H7 (cell line): ENCODE measurements at places on chromosomes 3 and 15. TPM values are rescaled to one million over a fixed set of nuclear protein-coding genes. Genes with fewer than 3 reads are reported as not detected.

The P2RY13 gene
- total RNA-seq: not detected in 2 replicates

The CA12 gene
- total RNA-seq: 0.70 and 1.9 TPM in 2 replicates

The SLC24A5 gene
- total RNA-seq: 0.07 and 0.11 TPM in 2 replicates

The TMCO5A gene
- not detected in 2 replicates for total RNA-seq

The NRG4 gene
- total RNA-seq: 0.48 TPM in 1 of 2 replicates, not detected in the other

The GOLGA6D gene
- 0.28 and 1.1 TPM in 2 replicates for total RNA-seq

The MKRN3 gene
- total RNA-seq: not detected in 2 replicates

The LRRC3B gene
- 0.48 and 0.62 TPM in 2 replicates for total RNA-seq

The SNX33 gene
- total RNA-seq: 13.3 and 14.3 TPM in 2 replicates

The BNC1 gene
- total RNA-seq: 0.03 TPM in 1 of 2 replicates, not detected in the other

The CIB2 gene
- 56.7 and 64.5 TPM in 2 replicates for total RNA-seq

The UBE2Q2 gene
- 23.1 and 36.0 TPM in 2 replicates for total RNA-seq

The SCN11A gene
- total RNA-seq: 0.10 and 0.11 TPM in 2 replicates

The GOLGA8T gene
- total RNA-seq: 0.35 and 1.1 TPM in 2 replicates

DNA sequence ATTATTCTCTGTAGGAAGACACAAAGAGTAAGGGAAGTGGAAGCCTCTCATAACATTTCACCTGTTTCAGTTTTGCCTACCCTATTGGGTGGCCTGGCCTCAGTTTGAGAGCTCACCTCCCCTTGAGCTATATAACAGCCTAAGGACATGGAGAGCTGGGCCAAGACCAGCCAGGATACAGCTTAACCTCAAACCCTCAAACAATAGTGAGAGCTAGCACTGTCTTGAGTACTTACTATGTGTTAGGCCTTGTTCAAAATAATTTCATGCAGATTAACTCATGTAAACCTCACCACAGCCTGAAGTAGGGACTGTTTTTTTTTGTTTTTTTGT lies 15.0 kb upstream of the TBL1XR1 start:
- DNase-seq: no peak

DNA sequence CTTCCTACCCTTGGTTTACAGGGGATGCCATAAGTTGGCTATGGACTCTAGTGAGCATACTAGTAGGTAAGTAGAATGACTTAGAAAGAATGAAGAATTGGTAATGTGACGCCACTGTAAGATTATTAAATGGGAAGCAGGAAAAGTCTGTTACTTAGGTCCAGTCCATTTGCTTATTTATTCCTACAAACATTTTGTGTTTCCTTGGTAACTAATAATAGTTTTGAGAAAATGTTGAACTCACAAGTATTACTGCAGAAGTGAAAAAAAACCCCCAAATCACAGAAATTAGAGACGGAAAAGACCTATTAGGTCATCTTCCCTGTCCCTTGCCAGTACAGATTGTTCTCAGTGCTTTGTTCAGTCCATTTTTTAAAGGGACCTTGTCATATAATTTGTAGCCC lies 63.5 kb downstream of the CMSS1 start:
- DNase-seq: no peak

DNA sequence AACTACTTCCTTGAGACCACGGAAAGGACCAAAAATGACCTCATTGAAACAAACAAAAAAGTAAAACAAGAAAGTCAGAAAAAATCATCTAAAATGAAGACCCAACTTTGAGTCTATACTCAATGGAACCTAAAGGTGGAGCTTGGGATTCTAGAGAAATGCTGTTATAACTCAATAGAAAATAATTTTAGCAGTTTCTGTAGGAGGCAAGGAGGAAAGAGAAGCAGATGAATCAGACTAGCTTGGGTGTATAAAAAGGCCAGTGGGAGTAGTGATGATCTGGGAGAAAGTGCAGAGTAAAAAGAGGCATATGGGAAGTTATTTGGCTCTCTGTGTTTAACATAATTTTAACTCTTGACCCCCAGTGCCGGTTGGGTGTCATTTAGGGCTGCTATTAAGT lies 94.4 kb downstream of the TMCO5A start:
- DNase-seq: no peak

DNA sequence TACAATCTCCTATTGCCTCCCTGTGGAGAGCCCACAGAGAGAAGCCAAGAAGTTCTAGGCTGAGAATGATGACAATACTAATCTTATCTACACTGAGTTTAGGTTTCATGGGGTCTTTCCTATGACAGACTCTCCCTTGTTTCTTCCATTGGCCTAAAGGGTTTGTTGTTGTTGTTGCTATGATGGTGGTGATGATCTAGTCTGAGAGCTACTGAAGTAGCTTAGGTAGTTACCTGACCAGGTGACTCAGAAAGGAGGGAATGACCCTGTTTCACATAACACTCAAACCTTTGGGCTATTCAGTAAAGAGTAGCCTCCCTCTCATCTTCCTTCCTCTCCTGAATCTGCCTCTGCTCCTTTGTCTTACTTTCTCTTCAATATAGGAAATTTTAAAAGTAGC lies 170.2 kb downstream of the GMNC start:
- DNase-seq: no peak

DNA sequence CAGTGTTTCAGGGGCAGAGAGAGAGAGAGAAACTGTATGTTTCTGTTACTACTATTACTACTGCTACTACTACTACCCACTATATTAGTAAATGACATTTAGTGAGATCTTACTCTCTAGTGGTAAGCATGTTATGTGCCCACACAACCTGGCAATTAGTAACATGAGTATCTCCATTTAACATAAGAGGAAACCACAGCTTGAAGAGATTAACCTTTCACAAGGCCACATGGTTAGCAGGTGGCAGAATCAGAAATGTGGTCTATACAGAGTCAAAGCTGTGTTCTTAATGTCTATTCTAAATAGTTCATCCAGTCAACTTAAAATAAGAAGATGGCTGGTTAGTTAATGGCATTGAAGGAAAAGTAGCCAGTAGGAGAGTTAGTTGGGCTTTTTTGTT lies 961.6 kb downstream of the MCTP2 start:
- no peak for DNase-seq

- no peak for DNase-seq
Measured at GRCh38 chr3:30535525-30535924, 70.9 kb upstream of the TGFBR2 start.

GRCh38 chr3:144187531-144188210 lies 216.0 kb downstream of the DIPK2A start:
- no peak for DNase-seq

GRCh38 chr3:1131166-1131565 lies 38.3 kb downstream of the CNTN6 start:
- no peak for DNase-seq

DNA sequence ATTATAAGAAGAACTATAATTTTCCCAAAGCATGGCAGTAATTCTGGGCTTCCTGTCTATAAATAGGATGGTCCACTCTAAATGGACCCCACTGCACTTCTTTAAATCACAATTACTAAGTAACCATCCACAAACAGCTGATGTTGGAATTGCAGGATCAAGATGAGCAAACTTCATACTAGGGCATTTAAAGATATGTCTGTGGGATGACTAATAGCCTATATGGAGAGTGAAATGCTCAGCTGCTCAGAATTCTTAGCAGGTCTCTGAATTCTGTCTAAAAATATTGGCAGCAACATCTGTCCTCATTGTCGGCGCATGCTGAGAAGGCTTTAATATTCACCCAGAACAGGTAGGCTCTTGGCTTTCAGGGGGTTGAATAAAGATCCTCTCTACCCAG lies 140.4 kb downstream of the SATB1 start:
- DNase-seq: no peak

- DNase-seq: no peak
Measured at GRCh38 chr15:52523192-52523591, 5.5 kb downstream of the MYO5A start.

DNA sequence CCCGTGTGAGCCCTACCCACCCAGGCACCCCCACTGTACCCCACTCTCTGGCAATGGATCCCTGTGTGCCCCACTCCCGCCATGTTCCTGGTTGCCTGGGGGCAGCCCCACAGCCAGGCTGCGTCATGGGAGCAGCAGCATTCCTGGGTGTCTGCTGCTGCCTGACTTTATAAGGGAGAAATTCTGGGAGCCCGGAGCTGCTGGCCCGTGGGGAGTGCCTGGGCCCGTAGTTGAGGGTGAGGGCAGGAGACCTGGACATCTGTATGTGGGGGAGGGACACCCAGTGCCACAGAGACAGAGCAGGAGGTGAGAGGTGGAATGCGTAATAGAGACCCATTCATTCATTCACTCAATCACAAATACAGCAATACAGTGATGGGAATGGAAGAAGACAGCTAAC lies 15.1 kb downstream of the CSPG4 start:
- DNase-seq: peak; percentile 58

DNA sequence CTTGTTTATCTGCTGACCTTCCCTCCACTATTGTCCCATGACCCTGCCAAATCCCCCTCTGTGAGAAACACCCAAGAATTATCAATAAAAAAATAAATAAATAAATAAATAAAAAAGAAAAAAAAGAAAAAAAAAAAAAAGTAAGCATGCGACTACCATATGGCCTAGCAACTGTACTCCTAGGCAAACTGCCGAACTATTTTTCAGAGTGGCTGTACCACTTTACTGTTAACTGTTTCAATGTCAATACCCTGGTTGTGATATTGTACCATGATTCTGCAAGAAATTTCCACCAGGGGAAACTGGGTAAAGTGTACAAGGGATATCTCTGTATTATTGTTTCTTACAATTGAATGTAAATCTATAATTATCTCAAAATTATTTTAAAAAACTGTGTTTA lies 41.3 kb upstream of the MAP4 start:
- DNase-seq: no peak

DNA sequence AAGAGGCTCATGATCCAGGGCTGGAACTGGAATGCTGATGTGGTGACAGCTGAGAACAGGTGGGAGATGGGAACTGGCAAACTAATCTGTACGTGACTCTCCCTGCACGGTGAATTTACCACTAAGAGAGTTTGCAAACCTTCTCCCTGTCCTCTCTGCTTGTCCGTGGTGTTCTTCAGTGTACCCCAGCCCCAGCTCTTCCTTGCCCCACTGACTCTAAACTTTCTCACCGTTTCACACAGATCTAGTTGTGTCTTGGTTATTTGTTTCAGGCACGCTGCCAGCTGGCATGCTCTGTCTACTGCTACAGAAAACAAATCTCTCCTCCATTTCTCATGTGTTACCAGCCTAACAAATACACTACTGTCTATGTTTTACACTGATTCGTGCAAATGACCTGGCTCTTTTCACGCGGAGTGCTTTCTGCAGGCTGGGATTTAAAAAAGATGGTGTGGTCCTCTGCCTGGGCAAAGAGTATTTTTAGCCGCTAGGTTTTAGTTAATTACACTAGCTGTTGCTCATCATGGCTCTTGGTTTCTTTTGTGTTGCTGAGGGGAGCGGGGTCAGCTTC lies 192.7 kb upstream of the LRIG1 start:
- DNase-seq: no peak

DNA sequence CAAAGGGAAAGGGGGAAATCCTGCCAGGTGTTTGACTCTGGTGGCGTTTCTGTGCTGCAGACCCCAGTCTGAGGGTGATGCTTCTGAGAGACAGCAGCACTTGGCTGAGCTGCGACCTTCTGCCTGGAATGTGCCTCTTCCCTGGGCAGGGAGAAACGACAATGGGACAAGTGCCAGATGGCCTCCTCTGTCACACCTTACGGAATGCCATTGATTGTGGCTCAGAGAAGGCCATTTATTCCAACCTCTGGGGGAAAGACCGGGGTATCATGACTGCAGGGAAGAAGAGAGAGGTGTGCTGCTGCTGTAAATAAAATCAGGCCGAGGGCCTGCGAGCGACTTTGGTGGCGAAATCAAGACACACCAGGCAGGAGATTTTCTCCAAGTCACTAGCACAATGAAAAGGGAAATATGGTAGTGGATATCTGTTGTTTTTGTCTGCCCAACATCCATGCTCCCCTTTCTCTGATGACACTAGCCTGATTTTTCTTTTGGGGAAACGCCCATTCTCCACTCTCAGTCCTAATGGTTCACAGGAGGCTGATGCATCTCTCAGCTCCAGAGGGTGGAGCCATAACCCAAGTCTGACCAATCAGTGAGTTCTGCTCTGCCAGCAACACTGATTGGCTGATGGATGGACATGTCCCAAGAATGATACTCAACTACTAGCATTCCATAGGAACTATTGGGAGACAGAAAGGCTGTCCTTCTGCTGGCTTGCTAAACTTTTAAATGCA lies 336.1 kb downstream of the FOXP1 start:
- DNase-seq: peak; percentile 65

DNA sequence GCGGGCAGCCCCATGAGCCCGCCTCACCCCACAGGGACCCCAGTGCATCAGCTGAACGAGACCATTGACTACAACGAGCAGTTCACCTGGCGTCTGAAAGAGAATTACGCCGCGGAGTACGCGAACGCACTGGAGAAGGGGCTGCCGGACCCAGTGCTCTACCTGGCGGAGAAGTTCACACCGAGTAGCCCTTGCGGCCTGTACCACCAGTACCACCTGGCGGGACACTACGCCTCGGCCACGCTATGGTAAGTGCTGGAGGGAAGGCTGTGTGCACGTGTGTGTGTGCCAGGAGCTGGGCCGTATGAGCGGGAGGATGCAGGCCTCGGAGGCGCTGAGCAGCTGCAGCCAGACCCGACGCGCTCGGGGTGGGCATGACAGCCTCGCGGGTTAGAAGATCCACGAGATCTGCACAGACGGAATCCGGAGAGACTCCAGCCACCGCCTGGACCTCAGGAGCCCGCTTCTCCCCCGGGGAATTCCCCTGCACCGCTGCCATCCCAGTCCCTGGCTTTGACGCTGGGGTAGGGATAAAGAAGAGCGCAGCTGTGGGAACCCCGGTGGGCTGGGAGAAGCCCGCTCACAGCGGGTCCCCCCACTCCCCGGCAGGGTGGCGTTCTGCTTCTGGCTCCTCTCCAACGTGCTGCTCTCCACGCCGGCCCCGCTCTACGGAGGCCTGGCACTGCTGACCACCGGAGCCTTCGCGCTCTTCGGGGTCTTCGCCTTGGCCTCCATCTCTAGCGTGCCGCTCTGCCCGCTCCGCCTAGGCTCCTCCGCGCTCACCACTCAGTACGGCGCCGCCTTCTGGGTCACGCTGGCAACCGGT lies 2.6 kb downstream of the DUOXA2 start:
- peak; percentile 75 for DNase-seq

- no peak for DNase-seq
Measured at GRCh38 chr3:190117981-190118380, 2.7 kb downstream of the P3H2 start.

GRCh38 chr3:69567023-69567709 lies 172.1 kb upstream of the MITF start:
- no peak for DNase-seq

DNA sequence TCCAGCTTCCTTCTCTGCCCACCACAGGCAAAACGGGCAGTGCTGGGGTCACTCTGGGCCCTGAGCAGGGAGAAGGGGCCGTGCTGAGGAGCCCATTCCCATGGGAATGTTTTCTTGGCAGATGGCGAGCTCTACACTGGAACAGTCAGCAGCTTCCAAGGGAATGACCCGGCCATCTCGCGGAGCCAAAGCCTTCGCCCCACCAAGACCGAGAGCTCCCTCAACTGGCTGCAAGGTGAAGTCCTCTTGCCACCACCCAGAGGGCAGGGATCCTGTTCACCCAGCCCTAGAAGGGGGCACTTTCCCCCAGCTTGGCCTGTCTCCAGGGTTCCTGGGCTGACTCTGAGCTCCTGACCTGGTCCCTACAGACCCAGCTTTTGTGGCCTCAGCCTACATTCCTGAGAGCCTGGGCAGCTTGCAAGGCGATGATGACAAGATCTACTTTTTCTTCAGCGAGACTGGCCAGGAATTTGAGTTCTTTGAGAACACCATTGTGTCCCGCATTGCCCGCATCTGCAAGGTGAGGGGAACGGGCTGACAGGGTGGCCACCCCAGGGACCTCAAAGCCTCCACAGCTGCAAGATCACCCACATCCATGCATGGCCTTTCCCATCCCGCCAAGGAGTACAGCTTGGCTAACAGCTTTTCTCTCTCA lies 12.4 kb downstream of the CIB1 start:
- DNase-seq: peak; percentile 95
